ENCODE measurements at places on chromosomes 6 and 20.

DNA sequence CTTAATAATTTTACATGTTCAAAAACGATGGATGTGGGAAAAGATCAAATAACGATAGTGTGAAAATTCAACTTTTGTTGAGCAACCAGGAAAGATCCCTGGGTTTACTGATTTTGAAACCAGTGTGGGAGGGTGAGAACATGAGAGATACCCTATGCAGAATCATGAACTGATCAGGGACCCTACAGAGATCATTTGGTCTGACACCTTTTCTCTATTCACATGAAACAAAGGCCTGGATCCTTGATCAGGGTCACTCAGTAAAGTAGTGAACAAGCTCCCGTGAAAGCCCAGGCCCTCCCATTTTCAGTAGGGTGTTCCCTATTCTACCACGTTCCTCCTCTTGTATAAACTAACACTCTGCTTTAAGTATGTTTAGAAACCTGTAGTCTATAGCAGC is 60.5 kb upstream of the DUSP22 start:
- no peak for DNase-seq

DNA sequence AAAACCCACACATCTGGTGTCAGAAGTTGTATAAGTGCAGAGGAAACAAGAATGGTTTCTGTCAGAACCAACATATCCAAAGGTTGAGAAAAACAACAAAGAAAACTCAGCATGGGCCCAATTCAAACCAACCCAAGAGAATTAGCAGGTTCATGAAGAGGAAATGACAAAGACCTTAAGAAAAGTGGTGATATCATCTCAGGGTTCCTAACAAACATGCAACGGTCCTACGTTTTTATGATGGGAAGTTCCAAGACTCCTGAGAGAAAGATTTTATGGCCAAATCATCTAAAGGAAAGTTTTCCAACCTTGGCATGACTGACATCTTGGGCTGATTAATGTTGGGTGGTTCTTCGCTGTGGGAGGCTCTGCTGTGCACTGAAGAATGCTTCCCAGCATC is 23.0 kb downstream of the TFB1M start:
- no peak for DNase-seq

DNA sequence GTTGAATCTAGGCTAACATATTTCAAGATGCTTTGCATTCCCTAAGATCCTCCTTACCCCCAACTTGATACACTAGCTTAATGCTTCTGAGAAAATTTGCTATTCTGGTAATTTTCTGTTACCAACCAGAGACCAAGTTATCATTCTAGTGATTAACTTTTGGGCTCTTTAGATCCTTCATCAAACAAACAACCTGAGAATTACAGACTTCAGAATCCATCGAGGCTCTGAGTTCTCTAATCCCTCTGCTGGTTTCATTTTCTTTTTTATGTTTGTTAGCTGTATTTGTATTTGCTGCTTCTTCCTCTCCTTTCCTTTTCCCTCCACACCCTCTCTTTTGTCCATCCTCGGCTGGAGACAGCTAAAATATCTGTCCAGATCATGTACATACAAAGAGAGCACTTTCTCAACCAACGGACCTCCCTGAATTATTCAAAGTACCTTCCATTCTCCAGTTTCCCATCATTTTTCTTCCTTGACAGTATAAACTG is 98.7 kb upstream of the RIPOR2 start:
- DNase-seq = no peak

DNA sequence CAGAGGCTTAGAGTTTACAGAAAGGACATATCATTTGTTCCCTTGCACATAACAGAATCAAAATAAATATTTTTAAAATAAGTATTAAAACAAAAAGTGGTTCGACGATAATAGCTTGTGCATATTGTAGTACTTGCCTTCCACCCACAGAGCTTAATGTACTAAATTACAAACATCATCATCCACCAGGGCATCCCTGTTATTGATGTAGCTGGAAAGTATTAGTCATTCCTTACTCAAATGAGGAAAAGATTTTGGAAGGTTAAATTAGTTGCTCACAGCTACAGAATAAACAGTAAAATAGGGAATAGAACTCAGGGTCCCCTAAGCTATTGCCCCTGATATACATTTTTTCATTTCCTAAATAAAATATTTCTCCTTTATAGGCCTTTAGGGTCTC is 150.3 kb downstream of the PTPRK start:
- DNase-seq = no peak

DNA sequence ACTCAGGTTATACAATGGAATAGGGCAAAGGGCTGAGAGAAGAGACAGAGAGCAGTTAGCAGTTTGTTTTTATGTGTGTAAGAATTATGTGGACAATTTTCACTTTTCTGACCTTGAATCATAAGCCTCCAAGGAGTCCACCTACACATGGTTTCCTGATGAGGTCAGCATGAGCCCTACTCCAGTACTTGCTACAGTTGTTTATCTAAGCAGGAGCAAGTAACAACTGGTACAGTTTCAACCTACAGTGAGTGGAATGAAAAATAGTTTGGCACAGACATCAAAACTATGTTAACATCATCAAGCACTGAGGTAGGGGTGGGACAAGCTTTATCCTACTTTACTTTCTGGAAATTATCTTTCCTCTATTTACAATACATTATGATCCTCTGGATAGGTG is 426.7 kb upstream of the ID4 start:
- DNase-seq = no peak

GRCh38 chr6:119171088-119171841 is 92.8 kb upstream of the FAM184A start:
- no peak for DNase-seq

GRCh38 chr20:1664911-1665310 is 7.3 kb upstream of the SIRPG start:
- no peak for DNase-seq

GRCh38 chr6:145731447-145731846 is 3.9 kb downstream of the EPM2A start:
- no peak for DNase-seq

DNA sequence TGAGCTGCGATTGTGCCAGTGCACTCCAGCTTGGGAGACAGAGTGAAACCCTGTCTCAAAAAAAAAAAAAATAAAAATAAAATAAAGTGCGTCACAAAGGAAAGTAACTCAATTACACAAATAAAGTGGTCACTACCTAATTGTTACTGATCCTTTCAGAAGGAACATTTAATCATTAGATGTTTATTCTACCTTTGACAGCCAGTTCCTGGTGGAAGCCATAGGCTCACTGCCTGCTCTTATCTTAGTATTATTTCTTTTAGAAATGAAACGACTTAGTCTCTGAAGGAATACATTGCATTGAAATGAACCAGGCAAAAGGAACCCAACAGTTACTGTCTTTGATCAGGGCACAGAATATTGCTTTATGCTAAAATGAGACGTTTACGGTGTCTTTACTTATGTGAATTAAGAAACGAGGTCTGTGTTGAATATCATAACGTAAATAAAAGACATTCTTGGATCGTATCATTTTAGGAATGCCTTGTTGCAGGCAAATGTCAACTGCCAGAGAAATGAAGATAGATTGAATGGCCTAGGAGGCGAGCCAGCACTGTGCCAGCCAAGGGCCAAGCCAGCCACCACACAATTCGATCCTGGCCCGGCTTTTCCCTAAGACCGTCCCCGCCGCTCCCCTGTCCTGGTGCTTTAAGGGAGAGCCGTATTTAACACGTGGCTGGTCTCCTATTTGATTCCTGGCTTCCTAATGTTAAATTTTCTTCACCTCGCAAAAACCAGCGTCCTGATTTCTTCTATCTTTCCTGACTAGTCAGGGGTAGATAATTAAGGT is 136.7 kb upstream of the GMDS start:
- no peak for DNase-seq

DNA sequence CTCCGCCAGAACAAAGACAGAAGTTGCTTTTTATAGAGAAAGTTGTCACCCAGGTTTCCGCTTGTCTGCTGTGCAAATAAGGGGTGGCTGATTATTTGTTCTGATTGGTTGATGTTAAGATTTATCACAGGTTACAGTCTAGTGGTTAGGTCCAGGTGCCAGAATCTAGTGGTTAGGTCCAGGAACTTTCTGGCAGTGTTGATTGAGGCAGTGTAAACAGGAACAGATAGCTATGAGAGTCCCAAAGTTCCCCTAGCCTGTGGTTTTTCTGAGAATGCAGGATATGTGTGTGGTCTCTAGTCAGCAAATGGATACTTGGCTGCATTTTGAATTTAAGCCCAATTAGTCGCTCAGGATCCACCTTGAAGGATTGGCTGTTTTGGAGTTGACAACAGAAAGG is 148.0 kb downstream of the TMEM200A start:
- no peak for DNase-seq

DNA sequence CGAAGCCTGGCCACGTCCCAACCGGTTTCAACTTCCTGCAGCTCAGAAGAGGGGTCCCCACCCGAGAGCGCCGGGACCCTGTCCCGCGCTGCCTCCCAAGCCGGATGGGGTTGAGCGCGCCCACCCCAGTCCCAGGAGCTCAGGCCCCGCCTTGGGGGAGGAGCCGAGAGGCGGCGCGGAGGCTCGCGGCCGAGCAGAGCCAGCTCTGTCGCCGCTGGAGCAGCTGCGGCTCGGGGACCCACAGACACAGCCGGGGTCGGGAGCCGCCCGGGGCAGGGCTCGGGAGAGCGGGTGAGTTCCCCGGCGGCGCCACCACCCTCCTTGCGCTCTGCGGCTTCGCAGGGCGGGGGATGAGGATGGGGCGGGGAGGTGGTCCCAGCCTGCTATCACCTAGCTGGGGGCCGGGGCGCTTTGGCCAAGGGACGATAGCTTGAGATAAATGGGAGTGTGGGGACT is at the start of gene PPP1R16B:
Gene PPP1R16B (plus strand): TSS at position 196 of the 456 bp plus-strand sequence. CDS start 30,229 bp downstream, outside the sequence.
- no peak for DNase-seq

DNA sequence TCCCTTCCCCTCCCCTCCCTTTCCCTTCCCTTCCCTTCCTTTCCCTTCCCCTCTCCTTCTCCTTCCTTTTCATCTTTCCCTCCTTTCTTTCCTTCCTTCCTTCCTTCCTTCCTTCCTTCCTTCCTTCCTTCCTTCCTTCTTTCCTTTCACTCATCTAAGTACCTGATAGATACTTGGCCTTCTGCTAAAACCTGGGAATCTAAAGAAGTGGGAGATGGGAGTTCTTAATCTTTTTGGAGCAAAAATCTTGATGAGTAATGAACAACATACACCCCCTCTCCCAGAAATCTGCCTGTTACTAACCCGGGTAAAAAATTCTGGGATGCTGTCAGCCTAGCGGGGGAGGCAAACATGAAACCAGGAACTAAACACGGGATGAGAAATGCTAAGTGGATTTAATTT is 100.7 kb downstream of the VEGFA start:
- no peak for DNase-seq

- no peak for DNase-seq
These were observed 124.2 kb upstream of the FAM83B start for GRCh38 chr6:54722328-54722727.

DNA sequence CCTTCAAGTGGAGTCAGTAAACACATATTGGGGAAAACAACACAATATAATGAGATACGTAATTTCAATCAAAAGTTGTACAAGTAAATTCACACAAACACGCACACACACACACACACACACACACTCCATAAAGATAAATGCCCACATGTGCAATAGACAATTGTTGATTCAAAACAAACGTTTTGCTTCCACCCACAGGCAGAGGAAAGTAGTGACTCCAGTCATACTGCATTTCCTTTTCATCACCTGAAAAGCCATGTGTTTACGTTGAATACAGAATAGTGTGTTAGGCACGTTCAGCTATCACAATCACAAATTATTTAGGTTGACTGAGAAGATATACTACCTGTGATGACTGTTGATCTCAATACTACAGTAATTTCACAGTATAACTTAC is 443.8 kb upstream of the MANEA start:
- DNase-seq = no peak

DNA sequence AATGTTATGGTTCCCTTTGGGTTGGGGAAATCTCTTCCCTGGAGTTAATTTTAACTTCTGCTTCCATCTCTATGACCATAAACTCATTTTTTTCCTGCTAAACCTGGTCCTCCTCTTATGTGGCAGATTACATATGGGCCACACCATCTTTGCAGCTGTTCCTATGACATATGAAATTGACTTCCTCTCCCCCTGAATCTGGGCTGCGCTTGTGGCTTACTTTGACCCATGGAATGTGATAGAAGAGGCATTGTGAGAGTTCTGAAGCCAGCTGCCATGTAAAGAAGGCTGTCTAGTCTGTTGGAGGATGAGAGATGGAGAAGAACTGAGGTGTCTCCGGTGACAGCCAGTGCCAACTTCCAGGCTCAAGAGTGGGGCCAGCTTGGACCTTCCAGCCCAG is 100.1 kb downstream of the CDC5L start:
- DNase-seq = no peak

- DNase-seq = no peak
These were observed 99.6 kb downstream of the CEP57L1 start for GRCh38 chr6:109194880-109195279.

DNA sequence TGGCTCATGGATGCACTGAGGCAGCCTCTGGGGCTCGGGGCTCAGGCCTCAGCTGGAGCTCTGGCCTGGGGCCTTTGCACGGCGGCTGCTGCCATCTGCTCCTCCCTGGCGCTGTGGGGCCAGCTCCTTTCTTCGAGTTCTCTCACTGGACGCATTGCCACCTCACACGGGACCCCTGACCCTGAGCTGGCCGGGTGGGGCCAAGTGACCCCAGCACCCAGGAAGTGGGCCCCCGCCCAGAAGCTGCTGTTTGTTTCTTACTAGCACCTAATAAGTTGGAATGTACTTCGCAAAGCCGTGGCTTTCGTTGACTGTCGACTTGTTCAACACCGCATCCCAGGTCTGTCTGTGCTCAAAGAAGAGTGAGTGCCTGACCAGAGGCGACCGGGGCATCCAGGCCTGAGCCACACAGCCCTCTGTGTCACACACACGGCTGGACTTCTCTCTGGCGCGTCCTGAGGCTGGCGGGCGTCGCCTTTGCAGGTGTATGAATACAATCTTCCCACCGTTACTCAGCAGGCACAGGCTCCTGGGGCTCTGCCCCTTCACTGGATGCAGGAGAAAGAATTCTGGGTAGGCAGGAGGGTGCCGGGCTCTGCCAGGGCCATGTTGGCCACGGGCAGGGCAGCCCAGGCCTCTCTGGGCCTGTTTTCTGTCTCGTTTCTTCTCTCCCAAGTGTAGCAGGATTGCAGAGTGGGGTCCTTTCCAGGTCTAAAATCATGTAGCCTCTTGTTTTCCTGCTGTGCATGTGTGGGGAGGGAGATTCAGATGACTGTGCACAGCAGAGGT is 112.9 kb downstream of the DLL1 start:
- no peak for DNase-seq

GRCh38 chr6:1645466-1646185 is 35.9 kb downstream of the FOXC1 start:
- no peak for DNase-seq

- no peak for DNase-seq
These were observed at the start of gene GPX5 for GRCh38 chr6:28525496-28526039. GPX5 (plus strand) TSS chr6:28525881; CDS start chr6:28526014, 133 bp downstream.

DNA sequence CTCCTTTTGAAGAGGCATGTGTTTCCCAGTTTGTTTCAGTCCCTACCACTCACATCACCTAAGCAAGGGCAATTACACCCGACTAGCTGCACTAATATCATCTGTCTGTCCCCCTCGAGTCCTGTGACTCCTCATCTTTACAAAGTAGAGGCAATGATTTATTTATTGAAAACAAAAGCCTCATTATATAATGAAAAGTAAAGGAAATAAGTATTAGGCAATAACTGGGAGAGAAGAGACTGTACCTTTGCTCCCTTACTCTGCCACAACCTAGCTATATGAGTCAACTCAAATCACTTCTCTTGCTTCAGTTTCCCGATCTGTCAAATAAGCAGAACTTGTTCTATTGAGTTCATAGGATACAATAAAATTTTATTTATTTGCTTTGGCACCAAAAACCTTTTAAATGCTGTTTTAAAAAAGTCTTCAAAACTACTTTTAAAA is 38.9 kb downstream of the CSNK2A1 start:
- DNase-seq = no peak

- no peak for DNase-seq
These were observed 100.1 kb downstream of the FARS2 start for GRCh38 chr6:5361396-5361795.

GRCh38 chr6:158047127-158047518 is 65.5 kb downstream of the SYNJ2 start:
- no peak for DNase-seq
